Stimulated activated CD4-positive, alpha-beta T cell treated with anti-CD3 and anti-CD28 coated beads, Interleukin-4, amount 100 ng/mL, for 1 hour (primary cell): ENCODE measurements at places on chromosomes 1 and 21.
A peak's percentile ranks its signal among the peaks of the same experiment; 100 is the strongest.

GRCh38 chr1:178300352-178300699 is 196.4 kb downstream of the CLEC20A start:
- no peak for DNase-seq

- peak; percentile 14 for DNase-seq
Observed at GRCh38 chr1:211606914-211607753, 28.2 kb upstream of the SLC30A1 start.

DNA sequence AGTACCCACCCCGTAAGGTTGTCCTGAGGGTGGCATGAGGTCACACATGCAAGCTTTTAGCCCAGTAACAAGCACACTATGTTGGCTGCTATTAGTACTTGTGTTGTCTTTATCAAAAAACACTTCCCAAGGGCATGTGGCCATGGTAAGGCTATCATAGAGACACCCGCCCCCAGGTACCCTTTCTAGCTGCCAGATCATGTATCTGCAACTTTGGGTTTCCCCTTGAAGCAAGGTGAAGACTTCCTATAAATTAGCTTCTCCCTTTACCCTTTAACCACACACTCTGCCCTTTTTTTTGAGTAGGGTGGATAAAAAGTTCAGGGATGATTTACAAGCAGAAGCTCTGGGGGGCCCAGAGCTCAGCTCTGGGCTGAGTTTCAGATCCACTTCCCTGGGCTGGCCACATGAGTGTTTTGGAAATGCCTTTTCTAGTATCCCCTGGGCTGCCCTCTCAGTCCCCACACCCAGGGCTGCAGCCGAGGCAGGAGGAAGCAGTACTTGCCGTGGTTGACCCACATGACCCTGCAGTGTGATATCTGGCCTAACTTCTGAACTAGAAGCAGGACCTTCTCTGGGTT is 2.0 kb downstream of the ZDHHC18 start:
- peak; percentile 37 for DNase-seq

- no peak for DNase-seq
Observed at GRCh38 chr1:28126783-28127490, 38.5 kb upstream of the EYA3 start.

DNA sequence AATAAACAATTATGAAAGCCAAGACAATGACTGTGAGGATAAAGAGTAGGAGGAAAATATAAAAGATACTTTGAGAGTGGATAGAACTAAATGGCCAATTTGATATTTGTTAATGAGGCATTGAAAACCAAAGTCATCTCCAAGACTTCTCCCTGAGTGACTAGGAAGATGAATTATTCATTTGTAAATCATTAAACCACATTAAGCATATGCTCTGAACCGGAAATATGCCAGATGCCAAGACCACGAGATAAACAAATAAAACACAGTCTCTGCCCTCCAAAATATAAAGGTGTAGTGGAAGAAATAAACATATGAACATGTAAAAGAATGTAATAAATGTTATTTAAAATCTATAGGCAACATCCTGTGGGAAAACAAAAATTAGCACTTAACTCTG is 78.8 kb downstream of the MRPL39 start:
- no peak for DNase-seq
